Mesothelial cell of epicardium (in vitro differentiated cells): ENCODE measurements at places on chromosomes 2 and 18.

DNA sequence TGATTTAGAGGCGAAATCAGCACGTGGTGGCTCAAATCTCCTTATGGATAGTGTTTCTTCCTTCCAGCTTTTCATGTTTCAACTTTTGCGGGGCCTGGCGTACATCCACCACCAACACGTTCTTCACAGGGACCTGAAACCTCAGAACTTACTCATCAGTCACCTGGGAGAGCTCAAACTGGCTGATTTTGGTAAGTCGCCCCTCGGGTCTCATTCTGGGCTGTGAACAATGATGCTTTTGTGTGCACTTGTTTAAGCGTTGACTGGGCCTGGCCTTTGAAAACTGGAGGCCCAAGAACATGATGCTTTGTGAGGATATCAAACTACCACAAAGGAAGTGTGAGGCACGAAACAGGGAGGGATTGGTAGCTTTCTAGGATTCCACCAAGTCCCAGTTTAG, 27.4 kb downstream of the CDK15 start:
- no peak for DNase-seq

DNA sequence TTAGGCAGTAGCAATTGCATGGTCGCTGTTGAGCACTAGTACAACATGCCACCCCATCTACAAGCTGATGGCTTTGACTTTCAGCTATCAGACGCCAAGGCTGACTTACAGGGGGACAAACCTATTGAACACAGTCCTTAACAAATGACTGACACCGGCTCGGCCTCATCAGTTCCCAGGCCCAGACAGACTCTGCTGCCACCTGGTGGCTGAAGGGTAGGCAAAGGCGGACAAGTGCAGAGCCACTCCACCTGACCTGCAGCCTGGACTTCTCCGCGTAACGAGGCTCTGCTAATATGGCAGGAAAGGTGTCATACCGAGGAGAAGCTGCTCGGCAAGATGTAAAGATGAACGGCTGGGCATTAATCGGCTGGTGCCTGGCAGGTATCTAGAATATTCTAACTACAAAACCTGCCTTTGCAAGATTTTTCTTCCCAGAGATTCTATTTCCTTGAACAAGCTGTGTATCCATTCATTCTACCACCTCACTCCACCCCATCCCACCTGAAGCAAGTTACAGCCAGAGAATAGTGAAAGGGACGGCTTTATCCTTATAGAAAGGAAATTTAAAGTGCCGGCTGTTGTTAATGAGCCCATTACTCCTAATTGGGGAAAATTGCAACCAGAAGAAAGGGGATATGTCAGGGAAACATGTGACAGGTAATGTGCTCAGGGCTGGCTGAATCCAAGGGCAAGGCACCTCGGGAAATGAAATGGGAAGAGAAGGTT, 67.4 kb downstream of the STEAP3 start:
- DNase-seq, result peak; percentile 86

DNA sequence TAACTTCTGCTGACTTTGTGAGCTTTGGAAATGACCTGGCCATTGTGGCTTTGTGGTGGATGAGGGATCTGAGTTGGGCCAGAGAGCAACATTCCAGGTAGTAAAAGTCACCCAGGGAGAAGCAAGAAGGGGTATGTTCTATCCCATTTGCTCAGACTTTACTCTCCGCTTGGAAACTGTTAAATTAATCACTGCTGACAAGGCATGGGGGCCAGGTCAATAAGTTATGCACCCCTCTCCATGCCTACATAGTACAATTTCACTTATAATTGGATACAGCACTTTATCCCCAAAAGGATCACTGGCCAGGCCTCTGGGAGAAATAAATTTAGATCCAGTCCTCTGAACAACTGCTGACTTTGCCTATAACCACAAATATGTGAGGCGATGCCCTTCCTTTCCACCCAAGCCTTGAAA, 92.1 kb downstream of the RPRM start:
- no peak for DNase-seq

- DNase-seq, result no peak
Observed at GRCh38 chr2:2536416-2537056, 205.5 kb upstream of the MYT1L start.

- DNase-seq, result no peak
Observed at GRCh38 chr2:226906163-226906693, 70.4 kb downstream of the RHBDD1 start.

DNA sequence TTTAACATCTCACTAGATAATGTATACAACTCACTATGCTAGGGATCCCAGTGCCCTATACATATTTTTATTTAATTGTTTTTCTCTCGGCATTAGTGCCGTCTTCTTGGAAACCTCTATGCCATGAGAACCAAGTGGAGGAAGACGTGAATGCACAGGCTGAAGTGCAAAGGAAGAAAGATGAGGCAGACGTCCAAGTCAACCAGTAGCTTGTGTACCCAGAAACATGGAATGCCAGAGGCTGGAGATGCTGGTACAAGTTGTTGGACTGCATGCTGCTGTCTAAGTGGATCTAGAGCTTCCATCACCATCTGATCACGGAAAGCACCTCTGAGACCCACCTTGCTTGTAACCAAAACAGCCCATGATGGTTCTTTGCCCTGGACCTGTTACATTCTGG, 12.5 kb upstream of the GEMIN6 start:
- no peak for DNase-seq

DNA sequence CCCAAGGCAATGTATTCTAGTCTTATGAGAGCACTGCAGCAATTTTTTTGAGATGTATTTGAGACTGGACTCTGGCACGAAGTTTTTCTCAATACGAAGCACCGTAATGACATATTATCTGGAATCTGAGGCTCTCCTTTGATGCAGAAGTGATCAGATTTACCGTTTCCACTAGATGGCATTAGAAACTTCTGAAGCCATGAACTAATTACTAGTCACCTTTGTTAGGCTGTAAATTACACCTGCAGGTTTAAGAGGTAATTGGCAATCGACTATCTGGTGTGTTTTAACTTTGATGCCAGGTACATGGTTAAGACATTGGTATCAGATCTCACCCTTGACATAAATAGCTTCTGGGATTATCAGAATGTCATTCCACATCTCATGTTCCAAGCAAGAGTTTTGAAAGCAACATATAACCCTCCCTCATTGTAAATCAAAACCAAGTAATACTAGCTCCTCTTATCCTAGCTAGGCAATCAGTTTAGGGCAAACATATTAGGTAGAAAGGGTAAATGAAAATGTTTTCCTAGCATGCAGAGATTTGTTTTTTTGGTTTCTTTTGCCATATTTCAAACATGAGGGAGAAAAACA, 254.6 kb upstream of the SPRED2 start:
- DNase-seq, result no peak

GRCh38 chr2:60634438-60634837, 81.0 kb upstream of the BCL11A start:
- DNase-seq, result no peak

DNA sequence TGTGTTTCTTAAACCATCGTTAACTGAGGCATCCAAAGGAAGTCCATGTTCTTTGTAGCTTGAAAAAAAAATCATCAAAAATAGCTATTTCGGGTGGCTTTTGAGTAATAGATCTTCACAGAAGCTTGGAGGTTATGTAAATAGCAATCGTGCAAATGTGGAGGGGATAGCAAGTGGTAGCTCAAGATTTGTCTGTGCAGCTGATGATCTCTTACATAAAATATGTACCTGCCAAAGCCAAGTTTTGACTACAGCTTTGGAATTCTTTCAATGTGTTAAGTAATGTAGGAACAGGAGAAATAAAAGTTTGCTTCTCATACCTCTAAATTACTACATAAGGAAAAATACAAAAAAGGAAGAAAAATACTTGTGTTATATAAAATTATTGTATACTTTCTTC, 1432.0 kb downstream of the DPP10 start:
- no peak for DNase-seq

DNA sequence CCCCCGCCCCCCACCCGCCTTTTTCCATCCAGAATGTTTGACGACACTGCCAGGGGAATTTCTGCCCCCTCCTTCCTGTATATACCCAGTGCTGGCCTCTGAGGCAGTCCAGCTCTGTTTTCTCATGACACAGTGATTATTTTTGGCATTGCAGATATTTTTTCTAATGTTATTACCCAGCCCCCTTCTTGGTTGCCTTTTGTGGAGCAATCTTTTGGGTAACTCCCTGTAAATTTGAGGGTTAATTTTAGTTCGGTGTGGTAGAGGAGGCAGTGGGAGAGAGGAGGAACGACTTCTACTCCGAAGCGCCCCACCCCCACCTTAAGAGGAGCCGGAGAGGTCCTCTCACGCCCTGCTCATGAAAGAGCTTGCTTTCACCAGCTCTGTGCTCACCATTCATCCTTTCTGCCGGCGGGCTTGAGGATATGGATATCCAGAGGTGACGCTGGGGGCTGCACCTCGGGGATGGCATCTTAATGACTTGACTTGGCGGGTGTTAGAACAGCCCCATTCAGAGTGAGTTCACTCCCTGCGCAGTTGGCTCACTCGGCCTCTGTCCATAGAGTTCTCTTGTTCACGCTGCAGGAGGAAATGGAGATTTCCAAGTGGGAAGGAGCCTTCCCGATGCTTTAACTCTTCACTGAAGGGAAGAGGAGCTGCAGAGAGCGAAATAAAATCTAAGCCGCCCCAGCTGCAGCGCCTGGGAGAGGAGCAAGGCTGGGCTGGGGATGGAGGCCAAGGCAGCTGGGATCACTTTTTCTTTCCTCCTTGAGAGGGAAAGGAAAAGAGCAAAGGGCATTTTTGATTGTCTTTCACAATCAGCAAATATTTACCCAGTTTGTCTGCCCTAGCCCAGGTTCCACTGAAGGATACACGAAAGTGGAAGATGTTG, 38.4 kb downstream of the EPAS1 start:
- DNase-seq, result no peak

GRCh38 chr2:16284941-16285625, 344.7 kb downstream of the MYCN start:
- DNase-seq, result no peak

- no peak for DNase-seq
Observed at GRCh38 chr18:45014047-45014501, 333.4 kb downstream of the SETBP1 start.

GRCh38 chr2:18799397-18799796, 210.0 kb upstream of the NT5C1B start:
- DNase-seq, result no peak

- DNase-seq, result no peak
Observed at GRCh38 chr2:240701736-240702639, 10.3 kb downstream of the AQP12A start.

DNA sequence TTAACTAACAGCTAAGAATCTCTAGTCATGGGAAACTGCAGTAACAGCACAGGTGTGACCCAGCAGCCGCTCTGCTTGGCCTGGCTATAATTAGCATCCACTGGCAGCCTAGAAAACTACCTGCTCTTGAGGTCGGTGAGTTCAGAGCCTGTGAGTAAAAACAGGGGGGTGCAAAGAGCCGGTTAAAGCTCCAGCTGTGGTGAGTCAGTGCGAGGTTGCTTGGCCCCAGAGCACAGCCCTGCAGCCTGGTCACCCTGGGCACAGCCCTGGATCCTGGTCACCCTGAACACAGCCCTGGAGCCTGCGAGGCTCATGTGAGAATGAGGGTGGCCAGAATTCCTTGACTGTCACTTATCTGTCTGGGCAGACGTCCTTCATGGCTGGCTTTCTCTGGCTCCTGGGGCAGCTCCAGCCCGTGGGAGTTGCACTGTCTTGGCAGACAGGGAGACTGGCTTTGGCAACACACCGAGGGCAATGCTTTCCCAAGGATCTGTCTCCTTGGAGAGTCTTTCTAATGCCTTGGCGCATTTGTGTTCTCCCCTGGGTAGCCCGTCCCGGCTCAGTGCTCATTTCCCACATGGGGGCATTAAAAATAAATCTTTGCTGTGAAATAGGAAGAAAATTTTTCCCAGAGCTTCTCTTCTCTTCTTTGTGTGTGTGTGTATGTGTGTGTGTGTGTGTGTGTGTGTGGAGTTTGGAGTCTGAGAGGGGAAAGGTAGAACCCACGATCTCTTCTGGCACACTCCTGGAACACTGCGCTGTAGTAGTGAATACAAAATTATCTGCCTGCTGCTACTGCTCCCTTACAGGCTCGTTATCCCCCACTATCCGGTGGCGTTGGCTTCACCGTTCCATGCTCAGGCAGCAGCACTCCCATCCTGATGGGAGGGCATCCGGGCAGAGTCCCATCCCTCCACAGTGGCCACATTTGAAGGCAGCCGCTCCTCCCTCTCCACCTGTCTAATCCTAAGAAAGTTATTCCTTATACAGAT, 250.2 kb upstream of the MEX3C start:
- no peak for DNase-seq

DNA sequence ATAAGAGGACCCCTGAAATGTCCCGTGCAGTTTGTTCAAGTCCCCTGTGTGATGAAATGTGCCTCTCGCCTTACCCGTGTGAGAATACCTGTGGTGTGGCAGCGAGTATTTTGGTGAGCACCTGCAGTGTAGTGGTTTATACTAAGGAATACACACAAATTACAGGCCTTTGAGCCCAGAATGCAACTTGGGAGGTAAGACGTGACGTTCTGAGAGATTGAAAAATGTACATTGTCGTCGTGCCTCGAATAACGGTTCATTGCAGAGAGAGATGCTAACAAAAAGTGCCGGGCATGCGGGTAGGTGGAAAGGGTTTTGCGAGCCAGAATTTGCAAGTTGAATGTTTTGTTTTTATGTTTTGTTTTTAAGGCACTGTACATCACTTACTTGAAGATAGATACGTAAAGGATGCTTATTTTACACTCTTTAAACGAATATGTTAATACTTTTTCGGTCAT, 867 bp downstream of the RBBP8 start:
- no peak for DNase-seq

GRCh38 chr2:83784947-83785346, 674.1 kb downstream of the SUCLG1 start:
- no peak for DNase-seq

GRCh38 chr2:207248702-207249377, 83.1 kb upstream of the KLF7 start:
- DNase-seq, result no peak

DNA sequence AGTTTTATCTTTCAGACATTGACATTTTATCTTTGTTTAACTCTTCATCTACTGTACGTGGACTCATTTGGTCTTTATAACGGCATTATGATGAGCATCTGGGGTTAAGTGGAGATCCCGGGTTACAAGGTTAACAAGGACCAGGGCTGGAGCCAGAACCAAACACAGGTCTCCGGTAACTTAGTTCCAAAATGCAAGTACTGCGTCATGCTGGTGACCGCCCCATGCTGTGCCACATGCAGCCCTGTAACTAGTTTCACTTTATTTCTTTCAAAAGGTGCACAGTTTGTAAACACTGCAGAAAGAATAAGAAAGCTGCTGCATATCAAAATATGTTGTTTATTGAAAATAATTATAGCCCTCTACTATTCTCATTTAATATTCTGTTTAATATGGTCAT, 3.1 kb downstream of the SLC5A7 start:
- no peak for DNase-seq
